T follicular helper cell (primary cell): ENCODE measurements at places on chromosomes 2 and 18.

DNA sequence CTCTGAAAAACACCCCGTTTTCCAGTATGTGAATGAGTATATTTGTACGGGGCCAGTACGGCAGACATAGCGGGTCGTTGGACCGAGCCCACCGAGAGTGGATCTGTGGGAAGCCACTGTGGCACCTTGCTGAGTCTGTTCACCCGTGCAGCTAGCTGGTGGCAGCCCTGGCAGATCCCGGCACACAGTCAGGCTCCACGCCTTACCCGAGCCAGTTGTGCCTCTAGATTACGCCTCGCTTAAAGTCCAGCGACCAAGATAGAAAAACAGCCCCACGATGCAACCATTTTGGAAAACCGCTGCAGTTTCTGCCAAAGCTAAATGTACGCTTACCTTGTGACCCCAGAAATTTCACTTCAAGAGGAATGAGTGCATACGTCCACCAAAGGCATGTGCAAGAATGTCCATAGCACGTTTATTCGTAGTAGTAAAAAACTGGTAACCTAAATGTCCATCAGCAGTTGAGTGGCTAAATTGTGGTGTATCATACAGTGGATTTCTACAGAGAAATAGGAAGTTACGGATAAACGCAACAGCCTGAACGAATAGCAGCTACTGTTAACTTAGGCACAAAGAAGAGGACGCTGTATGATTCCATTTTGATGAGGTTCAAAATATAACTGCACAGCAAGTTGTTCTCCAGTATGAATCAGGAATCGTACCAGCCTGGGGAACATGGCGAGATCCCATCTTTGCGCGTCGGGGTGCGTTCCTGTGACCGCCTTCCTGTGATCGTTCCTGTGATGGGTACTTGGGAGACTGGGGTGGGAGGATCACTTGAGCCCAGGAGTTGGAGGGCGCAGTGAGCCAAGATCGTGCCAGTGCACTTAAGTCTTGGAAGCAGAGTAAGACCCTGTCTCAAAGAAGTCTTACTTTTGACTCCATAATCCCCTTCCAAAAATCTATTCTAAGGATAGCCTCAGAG is 688 bp upstream of the WDR33 start:
- no peak for DNase-seq

DNA sequence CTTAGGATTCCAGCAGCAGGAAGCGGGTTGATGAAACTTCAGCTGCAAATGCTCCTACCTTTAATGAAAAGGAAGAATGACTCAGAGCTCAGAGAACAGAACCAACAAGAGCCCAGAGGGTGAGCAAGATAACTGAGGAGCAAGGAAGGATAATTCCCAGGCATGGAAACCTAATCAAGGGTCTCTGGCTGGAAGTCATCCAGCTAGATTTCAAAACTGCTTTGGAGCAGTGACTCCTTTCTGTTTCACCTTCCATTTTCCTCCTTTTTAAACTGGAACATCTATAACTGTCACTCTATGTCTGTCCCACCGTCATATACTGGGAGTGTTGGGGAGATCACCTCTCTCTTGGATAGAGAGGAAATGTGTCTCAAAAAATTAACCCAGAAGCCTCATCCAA is 148.4 kb upstream of the RAB6C start:
- DNase-seq, result no peak

DNA sequence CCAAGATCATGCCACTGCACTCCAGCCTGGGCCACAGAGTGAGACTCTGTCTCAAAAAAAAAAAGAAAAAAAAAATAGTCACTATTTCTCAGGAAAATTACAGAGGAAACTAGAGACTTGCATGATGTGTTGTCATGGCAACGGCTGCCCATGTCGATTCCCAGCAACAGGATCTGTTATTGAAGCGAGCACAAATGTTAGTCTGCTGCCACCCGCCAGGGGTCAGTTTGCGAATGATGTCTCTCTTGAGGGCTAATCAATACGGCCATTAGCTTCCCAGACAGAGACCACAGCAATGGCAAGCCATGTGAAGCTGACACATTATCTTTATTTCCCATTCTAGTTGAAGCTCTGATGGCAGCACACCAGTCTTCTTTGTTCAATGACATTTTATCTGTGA is 32.4 kb upstream of the ACYP2 start:
- no peak for DNase-seq

- no peak for DNase-seq
These were observed 70.6 kb downstream of the MBP start for GRCh38 chr18:77061946-77062517.

DNA sequence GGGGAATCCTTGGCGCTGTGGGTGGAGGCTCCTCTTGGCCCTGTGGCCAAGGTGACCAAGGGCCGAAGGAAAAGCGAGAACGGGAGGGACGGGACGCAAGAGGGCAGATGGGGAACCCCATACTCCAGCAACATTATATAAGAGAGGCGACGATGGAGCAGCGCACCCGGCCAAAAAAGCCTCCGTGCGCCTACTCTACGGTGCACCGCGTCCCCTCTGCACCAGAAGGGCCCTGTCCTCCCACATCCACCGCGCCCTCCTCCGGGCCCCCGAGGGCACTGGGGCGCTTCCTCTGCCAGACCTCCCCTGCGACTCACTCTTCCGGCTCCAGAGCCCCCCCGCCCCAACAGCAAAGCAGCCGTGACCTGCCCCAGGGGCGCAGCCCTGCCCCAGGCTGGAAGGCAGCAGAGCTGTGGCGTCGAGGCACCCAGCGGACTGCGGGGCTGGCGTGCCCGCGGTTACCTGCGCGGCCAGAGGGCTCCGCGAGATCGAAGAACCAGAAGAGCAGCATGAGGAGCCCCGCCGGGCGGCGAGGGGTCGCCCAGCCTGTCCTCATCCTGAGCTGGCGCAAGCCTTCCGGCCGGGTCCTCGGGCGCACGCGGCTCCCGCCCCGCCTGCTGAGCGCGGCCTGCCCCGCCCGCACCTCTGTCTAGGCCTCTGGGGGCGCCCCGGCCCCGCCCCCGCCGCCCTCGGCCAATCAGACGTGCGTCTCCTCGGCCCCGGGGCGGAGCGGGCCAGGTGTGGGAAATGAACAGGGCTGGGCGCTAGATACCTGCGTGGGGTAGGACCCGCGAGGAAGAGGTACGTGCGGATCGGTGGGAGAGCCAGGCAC is 106.3 kb upstream of the CD302 start:
- DNase-seq, result peak; percentile 77

GRCh38 chr2:65357959-65358294 is 74.5 kb downstream of the SPRED2 start:
- DNase-seq, result no peak

DNA sequence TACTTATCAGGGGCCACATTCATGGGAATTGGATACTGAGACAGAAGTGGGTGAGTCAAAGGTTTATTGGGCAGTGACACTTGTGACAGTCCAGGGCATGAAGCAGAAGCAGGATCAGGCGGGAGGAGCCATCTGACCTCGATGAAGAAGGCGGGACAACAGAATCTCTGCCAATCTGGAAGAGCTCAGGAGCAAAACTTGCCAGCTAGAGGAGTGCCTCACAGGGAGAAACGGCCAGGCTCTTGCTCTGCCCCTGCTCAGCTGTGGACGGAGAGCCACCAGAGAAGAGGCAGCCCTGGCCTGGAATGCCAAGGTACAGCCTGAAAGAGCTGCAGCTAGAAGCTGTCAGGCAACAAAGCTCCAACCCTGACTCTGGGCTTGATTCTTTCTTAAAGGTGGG is 16.9 kb downstream of the DAW1 start:
- DNase-seq, result no peak

- DNase-seq, result no peak
These were observed 31.8 kb downstream of the MBD5 start for GRCh38 chr2:148052687-148053086.

- no peak for DNase-seq
These were observed 55.1 kb upstream of the EML4 start for GRCh38 chr2:42114091-42114490.

- no peak for DNase-seq
These were observed 4.7 kb upstream of the ESCO1 start for GRCh38 chr18:21605213-21605612.

DNA sequence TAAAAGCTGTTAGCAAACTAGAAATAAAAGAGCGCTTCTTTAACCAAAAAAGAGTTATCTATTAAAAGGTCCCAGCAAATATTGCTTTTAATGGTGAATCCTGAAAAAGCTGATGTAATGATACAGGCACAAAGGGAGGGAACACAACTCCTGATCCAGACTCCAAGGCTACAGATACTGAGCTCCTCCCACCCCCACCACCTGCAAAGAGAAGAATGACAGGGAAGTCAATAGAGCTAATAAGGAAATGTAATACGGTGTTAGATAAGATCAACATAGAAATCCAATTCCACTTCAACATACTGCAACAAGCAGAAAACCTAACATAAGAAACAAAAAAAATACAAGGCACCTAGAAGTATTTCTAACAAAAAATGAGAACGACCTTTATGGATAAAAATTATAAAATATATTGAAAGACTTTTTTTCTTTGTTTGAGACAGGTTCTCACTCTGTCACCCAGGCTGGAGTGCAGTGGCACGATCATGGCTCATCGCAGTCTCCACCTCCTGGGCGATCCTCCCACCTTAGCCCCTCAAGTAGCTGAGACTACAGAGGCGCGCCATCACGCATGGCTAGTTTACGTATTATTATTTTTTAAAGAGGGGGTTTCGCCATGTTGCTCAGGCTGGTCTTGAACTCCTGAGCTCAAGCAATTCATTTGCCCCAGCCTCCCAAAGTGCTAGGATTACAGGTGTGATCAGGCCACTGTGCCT is 192.2 kb downstream of the HDAC4 start:
- no peak for DNase-seq

GRCh38 chr18:58871514-58872420 is 7.1 kb downstream of the ZNF532 start:
- no peak for DNase-seq

- DNase-seq, result no peak
These were observed 29.8 kb upstream of the KDM3A start for GRCh38 chr2:86411396-86411795.

DNA sequence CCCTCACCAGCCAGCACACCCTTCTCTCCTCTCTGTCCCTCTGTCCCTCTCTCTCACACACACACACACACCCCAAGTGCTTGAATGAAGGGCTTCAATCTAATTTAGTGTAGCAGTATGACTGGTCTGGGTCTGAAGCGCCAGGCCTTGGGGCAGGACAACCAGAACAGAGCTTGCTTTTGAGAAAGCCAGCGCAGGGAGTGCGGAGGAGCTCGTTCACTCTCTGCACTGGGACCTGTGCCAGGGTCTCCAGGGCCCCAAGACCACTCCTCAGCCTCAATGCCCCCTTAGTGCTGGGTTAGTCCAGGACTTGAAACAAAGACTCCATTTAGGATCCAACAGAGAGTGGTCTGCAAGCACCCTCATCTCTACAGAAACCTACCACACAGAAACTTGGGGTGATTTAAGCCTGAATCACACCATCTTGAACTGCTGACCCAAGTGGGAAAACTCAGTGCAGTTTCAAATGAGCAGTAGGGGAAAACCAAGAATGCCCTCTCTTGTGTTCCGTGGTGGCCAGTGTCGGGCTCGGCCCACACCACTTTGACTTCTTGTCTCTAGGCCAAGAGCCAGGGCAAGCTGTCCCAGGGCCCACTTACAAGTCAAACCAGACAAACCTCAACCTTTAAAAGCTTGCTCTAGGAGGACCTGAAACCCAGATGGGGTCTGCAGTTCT is 66.6 kb upstream of the WIPF1 start:
- no peak for DNase-seq

GRCh38 chr2:74221091-74221490 is 22.7 kb downstream of the MTHFD2 start:
- no peak for DNase-seq

DNA sequence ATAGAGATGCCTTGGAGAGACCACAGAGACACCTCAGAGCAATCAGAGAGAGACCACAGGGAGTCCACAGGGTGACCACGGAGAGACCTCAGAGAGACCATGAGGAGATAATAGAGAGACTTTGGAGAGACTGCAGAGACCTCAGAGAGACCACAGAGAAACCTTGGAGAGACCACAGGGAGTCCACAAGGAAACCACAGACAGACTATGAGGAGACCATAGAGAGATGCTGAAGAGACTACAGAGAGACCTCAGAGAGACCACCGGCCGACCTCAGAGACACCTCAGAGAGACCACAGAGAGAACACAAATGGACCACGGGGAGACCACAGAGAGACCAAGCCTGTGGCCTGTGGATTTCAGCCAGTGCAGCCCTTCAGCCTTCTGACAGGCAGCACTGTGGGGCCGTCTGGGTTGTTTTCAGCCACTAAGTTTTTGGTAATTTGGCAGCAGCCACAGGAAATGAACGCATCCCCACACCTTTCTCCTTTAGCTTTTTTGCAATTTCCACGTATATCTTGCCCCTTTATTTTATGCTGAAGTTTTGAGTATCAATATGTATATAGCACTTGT is 11.4 kb upstream of the TMEM18 start:
- DNase-seq, result no peak

DNA sequence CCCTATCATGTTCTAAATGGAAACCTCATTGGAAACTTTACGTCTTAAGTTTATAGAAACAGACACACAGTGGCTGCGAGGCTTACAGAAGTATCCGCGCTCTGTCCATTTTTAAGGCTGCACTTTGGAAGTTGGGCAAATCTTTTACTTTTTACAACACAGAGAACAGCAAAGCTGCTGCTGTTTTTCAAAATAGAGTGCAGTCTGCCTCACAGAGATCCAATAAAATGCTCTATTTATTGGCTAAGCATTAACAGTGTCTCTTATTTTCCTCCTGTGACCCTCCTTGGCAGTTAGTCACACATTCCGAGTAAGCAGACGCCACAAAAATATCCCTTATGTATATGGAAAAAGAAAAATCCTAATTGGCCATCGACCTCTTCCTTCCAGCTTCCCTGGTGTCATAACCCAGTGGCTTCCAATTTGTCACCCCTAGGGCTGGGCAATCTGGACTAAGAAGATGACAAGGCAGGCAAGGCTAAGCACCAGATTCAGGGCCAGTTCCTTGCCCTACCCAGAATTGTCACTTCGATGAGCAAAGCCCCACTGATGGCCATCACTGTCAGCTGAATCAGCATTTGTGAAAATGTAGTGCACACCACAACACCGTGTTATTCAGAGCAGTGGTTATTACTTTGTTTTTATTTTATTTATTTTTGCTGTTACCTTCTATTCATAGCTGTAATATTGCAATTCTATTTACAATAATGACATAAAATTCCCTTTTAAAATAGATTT is 47.7 kb upstream of the MEIS1 start:
- DNase-seq, result no peak

GRCh38 chr2:81412681-81413080 is 1108.1 kb upstream of the LRRTM1 start:
- no peak for DNase-seq

GRCh38 chr2:143489145-143489544 is 359.9 kb downstream of the ARHGAP15 start:
- DNase-seq, result no peak

DNA sequence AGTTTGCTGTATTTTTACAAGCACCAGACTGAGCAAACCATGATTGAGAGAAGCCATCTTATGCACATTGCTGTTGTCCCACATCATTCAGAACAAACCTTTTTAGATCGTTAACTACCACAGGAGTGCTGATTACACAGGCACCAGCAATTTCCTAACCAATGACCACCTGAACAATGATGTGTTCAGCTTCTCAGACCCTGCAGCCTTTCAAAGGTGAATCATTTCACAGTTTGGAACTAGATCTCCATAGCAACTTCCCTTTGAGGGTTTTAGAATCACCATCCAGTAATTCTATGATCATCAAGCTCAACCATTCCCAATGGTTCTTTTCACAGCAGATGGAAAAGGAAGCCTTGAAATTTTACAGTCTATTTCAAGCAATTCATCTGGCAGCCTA is 71.4 kb downstream of the OLA1 start:
- no peak for DNase-seq

GRCh38 chr2:40896358-40896757 is 444.5 kb upstream of the SLC8A1 start:
- no peak for DNase-seq

- no peak for DNase-seq
These were observed 2.3 kb downstream of the ARL4C start for GRCh38 chr2:234494361-234495250.
